ENCODE measurements at places on chromosomes 1 and 21.

GRCh38 chr1:114353262-114353661 lies 157.7 kb downstream of the TRIM33 start:
- peak; percentile 53 for DNase-seq

DNA sequence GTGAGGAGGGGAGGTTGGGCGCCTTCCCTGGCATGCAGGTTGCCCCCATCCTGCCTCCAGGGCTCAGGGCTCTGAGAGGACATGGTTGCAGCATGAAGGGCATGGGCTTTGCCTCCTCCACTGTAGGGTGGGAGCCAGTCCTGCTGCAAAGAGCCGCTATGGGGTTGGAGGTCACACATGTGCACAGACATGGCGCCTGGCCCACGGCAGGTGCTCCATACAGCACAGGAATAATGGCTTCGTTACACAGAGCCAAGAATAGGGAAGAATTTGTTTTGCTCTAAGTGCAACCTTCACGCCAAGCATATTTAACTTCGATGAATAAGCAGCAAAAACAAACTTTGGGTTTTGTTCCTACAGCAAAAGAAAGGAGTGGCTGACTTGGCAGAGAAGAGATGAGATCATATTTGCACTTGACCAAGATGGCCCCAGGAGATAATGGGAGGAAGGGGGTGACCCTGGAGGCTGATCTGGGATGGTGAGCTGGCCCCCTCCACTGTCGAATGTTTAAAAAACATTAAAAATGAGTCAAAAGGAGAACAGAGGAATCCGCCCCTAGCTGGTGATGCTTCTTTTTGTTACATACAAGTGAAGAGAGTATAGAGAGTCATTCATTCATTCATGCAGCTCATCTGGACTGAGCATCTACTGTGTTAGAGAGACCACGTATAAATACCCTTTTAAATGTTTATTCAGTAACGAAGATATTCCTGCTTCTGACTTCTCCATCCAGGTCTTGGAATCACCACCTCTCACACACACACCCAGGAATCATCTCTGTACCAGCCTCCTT lies 12.4 kb upstream of the C2CD2 start:
- DNase-seq, result no peak

DNA sequence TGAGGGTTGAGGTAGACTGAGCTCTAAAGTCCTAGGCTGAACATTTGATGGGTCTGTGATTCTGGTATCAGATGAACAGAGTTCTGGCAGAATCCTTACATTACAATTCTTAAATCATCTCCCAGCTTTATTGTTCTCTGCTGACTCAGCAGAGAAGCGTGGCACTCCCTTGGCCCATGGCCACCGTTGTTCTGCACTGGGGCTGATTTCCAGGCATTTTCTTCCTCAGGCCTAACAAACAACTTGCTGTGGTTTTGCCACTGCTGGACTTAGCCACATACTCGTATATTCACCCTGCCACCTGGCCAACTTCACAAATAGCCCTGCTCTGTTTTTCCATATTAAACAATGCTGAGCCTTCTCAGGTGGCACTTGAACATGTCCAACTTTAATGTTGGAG lies 223.2 kb downstream of the TNR start:
- no peak for DNase-seq

GRCh38 chr1:170707959-170708655 lies 44.2 kb downstream of the PRRX1 start:
- no peak for DNase-seq

- no peak for DNase-seq
These were observed 10.9 kb downstream of the LSS start for GRCh38 chr21:46217511-46218196.

DNA sequence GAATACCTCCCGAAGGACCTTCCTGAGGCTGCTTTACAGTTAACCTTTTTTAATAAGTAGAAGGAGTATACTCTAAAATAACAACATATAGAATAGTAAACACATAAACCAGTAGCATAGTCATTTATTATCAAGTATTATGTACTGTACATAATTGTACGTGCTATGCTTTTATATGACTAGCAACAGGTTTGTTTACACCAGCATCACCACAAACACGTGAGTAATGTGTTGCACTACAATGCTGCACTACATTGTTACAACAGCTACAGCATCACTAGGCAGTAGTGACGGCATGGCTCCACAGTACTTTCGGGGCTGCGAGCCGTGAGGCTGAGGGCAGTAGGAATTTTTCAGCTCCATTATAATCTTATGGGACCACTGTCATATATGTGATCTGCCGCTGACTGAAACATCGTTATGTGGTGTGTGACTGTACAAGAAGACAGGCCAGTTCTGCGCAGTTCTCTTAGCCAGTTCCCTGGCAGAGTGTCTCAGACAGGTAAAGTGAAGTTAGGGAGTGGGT lies 82.8 kb upstream of the LRRC8D start:
- DNase-seq, result no peak

GRCh38 chr1:78263459-78263858 lies 217.7 kb downstream of the GIPC2 start:
- no peak for DNase-seq

DNA sequence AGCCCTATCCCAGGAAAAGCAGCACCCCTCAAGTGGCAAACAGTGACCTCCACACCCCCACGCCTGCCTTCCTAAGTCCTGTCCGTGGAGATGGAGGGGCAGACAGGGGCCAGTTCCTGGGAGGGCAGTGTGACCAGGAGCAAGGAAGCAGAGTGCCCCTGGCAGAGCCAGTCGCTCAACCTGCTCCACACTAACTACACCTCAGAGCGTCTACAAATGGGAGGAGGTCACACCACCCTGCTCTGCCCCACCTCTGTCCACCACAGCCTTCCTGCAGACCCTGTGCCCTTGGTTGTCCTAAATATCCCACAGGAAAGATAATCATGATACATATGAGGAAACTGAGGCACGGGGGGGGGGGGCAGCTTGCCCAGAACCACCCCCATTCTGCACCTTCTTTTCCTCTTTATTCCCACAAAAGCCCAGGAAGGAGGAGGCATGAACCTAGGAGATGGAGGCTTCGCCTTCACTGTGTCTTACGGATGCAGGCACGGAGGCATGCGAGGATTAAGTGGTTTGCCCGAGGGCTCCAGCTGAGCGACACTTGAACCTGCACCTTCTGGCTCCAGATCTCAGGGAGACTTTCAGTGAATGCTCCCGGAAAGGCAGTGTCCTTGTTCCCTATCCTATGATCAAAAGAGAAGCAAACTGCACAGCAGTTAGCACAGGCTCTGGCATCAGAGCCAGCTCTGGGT lies 42.7 kb upstream of the SELENON start:
- no peak for DNase-seq

- DNase-seq, result peak; percentile 32
These were observed 1.8 kb upstream of the CKS1B start for GRCh38 chr1:154972517-154973343.

- DNase-seq, result no peak
These were observed 12.2 kb downstream of the HDAC1 start for GRCh38 chr1:32303997-32304622.

- DNase-seq, result no peak
These were observed 3.5 kb upstream of the LGR6 start for GRCh38 chr1:202189918-202190715.

DNA sequence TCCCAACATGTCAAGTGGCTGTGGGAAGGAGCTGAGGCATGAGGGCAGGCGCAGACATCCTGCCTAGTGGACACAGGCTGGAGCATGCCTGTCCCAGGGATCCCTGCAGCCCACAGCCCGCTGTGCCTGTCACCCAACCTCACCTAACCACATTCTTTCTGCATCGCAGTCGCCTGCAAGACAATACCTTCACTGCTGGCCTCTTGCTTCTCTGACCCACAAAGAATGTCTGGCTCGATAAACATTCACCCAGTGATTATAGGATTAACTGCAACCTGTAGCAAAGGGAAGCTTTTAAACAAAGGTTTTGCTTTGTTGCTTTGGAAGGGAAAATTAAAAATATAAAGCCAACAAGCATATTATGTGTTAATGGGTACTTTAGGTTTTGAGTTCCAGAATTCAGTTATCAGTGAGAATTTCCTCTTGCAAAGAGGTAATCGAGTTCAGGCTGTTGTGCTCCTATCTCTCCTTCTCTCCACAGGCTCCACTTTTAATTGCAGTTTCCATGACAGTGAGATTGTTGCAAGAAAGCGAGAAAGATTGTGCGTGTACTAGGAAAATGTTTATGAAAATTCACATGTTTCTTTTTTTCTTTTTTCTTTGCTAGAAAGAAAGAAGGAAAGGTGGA lies 40.0 kb upstream of the ZNF648 start:
- no peak for DNase-seq

DNA sequence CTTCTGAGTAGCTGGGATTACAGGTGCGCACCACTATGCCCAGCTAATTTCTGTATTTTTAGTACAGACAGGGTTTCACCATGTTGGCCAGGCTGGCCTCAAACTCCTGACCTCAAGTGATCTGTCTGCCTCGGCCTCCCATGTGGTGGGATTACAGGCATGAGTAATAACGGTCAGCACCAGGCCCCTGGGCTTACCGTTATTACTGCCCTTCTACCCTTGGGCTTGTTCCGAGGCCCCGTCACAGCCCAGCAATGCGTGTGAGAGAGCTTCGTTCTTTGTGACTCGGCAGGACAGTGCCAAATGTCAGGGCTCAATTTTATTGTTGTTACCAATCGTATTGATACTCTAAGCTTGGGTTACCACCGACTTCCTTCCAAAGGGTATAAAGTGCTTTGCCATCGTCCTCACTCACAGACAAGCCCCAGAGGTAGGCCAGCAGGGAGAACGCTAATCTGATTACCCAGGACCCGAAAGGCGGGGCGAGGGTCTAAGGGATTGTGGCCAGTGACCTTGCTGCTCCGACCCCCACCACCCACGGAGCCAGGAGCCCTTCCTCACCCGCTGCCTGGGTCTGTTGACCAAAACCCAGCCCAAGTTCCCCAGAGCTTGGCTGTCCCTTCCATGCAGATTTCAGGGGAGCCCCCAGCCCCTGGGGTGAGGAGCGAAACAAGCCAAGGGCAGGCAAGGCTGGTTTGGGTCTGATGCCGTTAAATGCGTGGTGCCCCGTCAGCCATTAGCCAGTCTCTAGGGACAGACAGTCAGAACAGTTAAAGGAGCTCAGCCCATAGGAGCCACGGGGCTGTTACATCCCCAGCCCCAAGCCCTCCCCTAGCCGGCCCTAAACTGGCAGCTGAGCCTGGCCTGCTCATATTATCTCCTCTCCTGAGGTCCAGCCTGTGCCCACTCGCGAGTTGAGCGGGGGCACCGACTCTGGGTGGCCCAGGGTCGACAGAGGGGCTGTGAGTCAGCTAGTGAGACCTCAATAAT lies 54.9 kb upstream of the CASZ1 start:
- no peak for DNase-seq

- peak; percentile 34 for DNase-seq
These were observed 56.2 kb downstream of the FCRL5 start for GRCh38 chr1:157496121-157496526.

DNA sequence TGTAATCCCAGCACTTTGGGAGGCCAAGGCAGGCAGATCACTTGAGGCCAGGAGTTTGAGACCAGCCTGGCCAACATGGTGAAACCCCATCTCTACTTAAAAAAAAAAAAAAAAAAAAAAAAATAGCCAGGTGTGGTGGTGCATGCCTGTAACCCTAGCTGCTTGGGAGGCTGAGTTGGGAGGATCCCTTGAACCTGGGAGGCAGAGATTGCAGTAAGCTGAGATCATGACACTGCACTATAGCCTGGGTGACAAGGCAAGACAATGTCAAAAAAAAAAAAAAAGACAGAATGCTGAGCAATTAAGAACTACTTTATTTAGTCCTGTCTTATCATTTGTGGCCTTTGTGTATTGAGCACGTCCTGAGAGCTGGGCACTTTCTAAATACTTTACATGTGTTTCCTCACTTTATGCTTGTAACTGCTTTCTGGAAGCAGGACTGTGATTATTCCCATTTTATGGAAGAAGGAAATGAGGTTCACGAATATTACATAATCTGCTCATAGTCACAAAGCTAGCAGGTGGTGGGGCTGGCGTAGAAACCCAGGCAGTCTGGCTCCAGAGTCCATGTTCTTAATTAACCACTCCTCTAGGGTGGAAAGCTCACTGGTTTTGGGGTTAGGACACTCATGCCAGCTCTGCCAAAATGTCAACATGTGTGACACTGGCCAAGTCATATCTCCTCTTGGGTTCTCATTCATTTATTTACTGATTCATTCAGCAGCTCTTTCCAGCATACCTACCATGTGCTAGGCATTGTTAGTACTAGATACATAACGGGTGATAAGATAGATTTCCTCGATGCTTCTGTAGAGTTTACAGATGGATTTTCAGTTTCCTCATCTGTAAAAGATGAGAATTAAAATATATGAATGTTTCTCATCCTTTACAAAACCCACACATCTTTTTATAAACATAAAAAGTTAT lies 57.7 kb downstream of the DDR2 start:
- DNase-seq, result no peak

GRCh38 chr1:203208181-203208580 lies 21.3 kb downstream of the CHIT1 start:
- no peak for DNase-seq

DNA sequence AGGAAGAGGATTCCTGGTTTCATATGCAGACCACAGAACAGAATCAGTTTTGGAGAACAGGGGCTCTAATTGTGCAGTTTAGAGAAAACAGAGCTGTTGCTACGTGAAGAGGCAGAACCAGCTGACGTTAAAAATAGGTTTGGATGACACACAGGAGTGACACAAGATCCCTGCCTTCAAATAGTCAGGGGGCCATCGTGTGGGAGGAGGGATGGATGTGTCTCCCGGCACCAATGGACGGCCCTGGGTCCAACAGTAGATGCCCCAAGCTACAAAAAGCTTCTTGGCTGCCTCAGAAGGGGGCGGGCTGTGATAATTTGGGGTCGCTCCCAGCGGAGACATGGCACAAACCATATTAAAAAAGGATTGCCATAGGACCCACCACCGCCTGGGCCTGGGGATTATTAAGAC lies 87.8 kb downstream of the MRPL37 start:
- DNase-seq, result no peak

DNA sequence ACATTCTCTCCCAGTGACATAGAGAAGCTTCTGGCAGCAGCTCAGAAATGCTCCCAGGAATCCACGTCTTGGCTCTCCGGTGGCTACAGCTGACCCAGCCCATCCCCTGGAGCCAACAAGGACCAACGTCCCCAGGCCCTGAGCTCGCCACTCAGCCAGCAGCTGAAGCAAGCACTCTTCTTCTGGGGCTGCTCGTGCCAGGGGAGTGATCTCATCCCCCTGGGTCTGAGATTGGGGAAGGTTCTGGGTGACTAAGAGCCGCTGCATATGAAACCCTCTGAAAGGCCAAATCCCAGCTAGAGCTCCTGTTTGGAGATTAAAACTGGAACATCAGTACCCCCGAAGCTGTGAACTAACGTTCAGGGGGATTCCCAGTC lies 487.9 kb downstream of the NPHP4 start:
- peak; percentile 28 for DNase-seq

DNA sequence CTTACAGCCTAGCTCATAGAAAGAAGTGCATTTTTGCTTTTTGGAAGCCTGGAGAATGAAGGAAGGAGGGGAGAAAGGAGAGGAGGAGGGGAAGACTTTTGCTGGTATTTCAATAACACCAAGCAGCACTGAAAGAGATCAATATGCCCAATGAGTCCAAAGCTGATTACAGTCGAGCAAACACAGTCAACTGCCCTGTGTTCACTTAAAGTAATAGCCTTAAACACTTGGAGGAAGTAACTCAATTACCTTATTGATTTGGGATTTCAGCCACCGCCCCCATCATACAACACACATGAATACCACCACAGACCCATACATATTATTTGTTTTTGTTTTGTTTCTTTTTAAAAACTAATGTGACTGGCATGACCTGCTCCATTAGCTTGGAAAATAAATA lies 23.3 kb upstream of the RXRG start:
- DNase-seq, result no peak

Data from SHP77 (cell line).